CD4-positive, CD25-positive, alpha-beta regulatory T cell (primary cell): ENCODE measurements at places on chromosomes 1 and 21. TPM values are rescaled to one million over a fixed set of nuclear protein-coding genes. Genes with fewer than 3 reads are reported as not detected.

GRCh38 chr1:92424381-92424780 is 62.3 kb downstream of the GFI1 start:
- DNase-seq: no peak
- no peak overlapping the region for H3K27ac ChIP-seq
- H3K27me3 ChIP-seq: no peaks in the 10 kb centered on the region
- H3K4me1 ChIP-seq: no peaks in the 10 kb centered on the region
- no peaks in the 10 kb centered on the region for H3K36me3 ChIP-seq

Gene LIN28A
- total RNA-seq: not detected

Gene IGSF5
- not detected for total RNA-seq

Gene GRIK1
- total RNA-seq: not detected
